ENCODE measurements at places on chromosomes 1 and 21.
A peak's percentile ranks its signal among the peaks of the same experiment; 100 is the strongest.

DNA sequence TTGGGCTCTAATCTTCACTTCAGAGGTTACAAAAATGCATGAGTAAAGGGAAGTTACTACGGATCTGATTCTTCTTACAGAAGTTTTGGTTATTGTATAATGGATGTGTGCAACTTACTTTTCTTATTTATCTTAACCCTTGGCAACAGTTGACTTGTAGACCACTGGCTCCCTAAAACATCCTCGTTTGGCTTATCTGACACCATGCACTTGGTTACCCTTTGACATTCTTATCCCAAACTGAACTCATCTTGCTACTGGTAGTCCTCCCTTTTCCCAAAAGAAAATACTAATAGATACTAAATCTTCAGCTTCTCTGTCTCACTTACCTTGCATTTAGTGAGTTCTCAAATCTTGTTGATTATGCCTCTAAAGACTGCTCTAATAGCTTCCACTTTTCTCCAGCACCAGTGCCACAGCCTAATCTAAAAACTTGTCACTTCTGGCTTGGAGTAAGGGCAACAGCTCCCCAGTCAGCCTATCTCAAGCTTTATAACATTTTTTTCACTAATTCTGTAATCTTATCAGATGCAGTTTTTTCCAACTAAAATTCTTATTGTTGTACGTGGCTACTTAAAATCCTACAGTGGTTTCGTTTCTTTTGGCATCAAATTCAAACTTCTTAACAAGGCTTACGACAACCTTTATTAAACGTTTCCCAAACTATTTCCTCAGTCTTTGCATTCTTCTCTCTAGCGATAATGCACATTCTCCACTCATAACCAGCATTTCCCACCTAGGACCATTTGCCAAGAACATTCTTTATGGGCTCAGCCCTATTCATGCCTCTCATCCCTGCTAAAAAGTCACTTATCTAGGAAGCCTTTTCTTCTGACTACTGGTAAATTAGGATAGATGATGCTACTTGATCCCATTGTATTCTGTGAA, 204.2 kb downstream of the KCNT2 start:
- DNase-seq, result no peak

- no peak for DNase-seq
Measured at GRCh38 chr1:116971965-116972673, 29.4 kb upstream of the CD101 start.

GRCh38 chr1:119428991-119429390, 14.0 kb downstream of the HSD3B2 start:
- DNase-seq, result no peak

DNA sequence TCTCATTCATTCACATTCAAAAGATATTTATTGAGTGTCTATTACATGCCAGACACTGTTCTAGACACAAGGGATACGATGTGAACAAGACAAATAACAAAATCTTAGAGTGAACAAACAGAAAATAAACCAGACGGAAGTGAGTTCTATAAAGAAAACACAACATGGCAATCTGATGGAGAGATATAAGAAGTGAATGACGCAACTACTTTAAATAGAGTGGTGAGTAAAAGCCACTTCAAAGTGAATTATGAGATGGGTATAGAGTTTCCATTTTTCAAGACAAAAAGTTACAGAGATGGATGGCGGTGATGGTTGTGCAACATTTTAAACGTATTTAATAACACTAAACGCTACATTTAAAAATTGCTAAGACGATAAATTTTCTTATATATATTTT, 75.4 kb downstream of the CEP170 start:
- no peak for DNase-seq

DNA sequence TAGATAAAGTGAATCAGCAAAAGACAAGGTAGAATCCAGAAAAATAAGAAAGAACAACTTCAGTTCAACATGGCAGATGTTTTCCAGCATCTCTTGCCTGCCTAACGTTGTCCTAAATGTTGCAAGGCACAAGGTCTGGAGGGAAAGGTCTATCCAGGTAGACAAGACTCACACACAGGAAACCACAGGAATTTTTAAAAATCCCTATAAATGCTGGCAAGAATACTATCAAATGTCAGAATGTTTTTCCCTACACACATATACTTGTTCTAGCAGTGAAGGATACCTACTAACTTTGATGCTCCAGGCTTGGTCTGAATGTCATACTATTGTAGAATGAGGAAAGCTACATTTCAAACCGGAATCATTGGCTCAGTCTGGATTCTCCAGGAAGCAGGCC, 10.6 kb downstream of the GJA5 start:
- DNase-seq, result no peak

- no peak for DNase-seq
Measured at GRCh38 chr1:20318971-20319370, 28.3 kb downstream of the VWA5B1 start.

DNA sequence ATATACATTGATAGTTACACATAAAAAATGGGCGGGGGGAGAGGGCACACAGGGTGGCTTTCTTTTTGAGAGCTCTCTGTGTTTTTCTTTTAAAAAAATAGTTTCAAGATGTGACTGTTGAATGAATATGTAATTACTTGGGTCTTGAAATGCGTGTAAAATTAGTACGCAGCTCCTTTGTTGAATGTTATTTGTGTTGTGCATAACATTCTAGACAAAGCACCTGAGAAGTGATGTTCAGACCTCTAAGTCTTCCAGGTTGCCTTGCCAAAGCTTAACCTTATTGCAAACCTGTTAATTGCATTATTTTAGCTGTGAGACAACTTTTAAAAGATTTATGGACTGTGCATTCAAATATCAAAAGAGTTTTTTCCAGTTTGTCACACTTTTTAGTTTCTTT, 5.4 kb downstream of the PBX1 start:
- DNase-seq, result no peak

- no peak for DNase-seq
Measured at GRCh38 chr1:30085811-30086770, 637.3 kb downstream of the MATN1 start.

- no peak for DNase-seq
Measured at GRCh38 chr1:68093737-68094136, 43.3 kb upstream of the DIRAS3 start.

GRCh38 chr21:36330904-36331303, 10.9 kb downstream of the MORC3 start:
- DNase-seq, result peak; percentile 61

DNA sequence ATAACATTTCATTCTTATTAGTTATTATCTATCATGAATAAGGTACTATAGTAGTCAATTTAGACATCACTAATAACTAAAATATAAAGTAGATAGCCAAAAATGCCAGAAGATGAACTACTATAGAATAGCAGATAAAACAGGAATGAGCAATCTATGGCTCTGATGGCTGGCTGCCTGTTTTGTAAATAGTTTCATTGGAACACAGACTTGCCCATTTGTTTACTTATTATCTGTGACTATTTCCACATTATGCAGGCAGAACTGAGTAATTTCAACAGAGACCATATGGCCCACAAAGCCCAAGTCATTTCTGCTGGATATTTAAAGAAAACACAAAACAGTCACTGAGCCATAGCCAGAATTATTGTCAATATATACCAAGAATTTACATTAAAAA, 222.1 kb downstream of the COL24A1 start:
- no peak for DNase-seq

DNA sequence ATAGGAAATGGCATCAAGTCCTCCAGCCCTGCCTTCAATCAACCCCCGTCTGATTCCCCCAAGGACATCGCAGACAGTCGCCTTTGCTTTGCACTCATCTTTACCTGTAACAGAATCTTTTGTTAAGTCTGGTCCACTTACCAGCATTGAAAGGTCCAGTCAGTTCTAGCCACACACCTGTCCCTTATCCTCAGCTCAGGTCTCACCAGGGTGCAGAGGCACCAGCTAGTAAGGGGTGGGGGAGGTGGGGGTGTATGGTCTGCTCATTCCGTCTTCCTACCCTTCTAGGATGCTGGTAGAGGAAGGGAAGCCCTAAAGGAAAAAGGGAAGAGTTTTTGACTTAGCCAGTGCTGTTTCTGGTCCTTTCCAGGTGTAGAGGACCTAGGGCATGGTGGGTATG, 427.7 kb downstream of the MATN1 start:
- DNase-seq, result no peak

DNA sequence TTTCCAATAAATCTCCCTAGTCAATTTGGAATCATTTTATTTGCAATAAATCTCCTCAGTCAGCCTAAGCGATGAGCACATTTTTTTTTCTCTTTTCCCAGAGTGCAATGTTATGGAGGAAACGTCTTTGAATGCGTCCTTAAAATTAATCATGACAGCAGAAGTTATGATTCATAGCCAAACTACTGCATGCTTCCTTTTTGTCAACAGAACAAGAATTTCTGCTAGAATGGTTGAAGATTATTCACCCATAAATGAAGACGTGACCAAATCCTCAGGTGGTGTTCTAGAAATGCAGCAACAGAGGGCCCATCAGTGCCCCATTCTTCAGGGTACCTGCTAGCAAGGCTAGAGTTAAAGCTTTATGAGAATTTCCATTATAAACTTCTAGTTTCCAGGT, 407.9 kb upstream of the PKN2 start:
- no peak for DNase-seq

Measured in CD4-positive, alpha-beta T cell treated with Interleukin-2 at 100 ng/mL for 4 hours (primary cell).